Left ventricle myocardium inferior (tissue), 1 donor: ENCODE measurements at places on chromosomes 12 and 14. TPM values are rescaled to one million over a fixed set of nuclear protein-coding genes. Genes with fewer than 3 reads are reported as not detected.

The TTC7B gene
- total RNA-seq: 55.5 TPM

The DERA gene
- total RNA-seq: 20.2 TPM

The DNAJC22 gene
- total RNA-seq: 0.08 TPM

The PLEKHD1 gene
- total RNA-seq: 0.14 TPM

The PZP gene
- total RNA-seq: 0.36 TPM

GRCh38 chr14:23478109-23478759, 8.7 kb downstream of the NGDN start:
- DNase-seq: peak; percentile 26

GRCh38 chr12:115895247-115895646, 382.2 kb downstream of the MED13L start:
- DNase-seq: no peak

- DNase-seq: no peak
These were observed 35.5 kb downstream of the PDZRN4 start for GRCh38 chr12:41223600-41223999.

GRCh38 chr12:12032851-12033797, 37.6 kb upstream of the BCL2L14 start:
- peak; percentile 72 for DNase-seq

DNA sequence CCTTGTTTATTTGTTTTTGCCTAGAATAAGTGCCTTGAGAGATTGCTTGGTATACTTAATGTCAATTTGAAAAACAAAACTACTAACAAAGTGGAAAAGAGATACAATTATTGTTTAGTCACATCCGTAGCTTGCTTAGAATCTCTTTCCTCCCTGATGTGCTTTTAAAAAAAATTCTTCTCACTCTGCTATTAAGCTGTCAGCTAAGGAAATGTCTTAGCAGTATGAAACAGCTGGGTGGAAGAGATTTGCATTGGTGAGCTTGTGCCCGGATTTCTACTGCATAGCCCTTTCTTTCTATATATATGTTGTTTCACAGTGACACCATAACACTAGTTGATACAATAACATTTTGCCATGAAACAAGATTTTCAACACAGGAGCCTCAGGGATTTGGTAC, 229.4 kb upstream of the RGS6 start:
- DNase-seq: no peak

DNA sequence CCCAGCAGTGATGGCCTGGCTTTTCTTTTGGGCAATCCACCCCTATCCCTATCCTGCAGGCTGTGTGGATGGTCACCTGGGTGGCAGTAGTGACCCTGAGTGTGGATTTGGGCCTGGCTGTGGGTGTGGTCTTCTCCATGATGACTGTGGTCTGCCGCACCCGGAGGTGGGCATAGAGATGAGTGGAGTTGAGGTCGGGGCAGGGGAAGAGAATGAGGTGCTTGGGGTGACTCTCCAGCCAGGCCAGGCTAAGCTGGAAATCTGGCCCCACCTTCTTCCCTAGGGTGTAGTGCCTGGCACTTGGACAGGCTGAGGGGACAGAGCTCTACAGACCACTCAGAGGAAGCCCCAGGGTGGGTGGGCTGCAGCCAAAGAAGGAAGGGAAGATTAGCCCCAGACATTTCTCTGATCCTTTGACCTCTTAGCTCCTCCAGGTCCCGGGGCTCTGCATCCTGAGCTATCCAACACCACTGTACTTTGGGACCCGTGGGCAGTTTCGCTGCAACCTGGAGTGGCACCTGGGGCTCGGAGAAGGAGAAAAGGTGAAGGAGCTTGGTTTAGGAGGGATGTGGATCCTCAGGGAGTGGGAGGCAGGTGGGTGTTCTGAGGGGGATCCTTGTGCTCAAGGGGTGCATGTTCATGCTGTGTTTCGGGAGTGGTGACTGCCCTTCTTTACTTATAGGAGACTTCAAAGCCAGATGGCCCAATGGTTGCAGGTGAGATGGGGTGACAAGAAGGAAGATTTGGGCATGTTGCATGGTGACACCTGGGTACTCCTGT, 8.4 kb downstream of the B4GALNT1 start:
- no peak for DNase-seq

DNA sequence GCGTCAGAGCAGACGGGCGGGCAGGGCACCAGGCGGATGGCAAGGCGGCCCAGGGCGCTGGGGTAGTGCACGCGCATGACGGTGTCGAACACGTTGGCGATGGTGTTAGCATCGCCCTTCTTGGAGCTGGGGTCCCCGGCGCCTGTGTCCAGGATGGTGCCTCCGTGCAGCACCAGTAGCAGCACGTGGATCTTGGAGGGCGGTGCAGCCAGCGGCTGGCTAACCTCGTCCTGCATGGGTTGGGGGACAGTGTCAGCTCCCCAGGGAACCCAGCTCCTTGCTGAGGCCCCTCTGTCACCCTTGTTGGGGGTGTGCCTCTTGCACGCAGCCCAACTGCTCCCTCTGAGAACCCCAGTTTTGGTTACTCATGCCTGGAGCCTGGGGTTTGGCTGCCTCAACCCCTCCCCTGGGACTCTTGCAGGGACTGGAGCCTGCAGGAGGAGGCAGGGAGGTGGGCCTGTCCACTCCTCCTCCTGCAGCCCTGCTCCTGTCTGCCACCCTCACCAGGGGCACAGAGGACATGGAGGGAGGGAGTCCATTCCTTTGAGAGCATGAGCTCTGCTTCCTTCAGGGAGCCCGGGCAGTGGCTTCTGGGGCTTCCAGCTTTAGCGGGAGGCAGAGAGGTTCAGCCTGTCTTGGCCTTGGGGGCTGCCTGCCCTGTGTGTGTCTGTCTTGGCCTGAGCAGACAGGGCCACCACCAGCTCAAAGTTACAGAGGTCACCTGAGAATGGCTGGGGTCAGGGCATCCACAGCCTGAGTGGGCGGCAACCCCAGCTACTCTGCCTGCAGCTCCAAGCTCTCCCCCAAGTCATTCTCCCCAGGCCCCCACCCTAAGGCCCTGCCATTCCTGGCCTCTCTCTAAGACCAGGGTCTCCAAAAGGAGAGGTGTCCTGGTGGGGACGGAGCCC, 17.1 kb downstream of the ARL6IP4 start:
- no peak for DNase-seq

DNA sequence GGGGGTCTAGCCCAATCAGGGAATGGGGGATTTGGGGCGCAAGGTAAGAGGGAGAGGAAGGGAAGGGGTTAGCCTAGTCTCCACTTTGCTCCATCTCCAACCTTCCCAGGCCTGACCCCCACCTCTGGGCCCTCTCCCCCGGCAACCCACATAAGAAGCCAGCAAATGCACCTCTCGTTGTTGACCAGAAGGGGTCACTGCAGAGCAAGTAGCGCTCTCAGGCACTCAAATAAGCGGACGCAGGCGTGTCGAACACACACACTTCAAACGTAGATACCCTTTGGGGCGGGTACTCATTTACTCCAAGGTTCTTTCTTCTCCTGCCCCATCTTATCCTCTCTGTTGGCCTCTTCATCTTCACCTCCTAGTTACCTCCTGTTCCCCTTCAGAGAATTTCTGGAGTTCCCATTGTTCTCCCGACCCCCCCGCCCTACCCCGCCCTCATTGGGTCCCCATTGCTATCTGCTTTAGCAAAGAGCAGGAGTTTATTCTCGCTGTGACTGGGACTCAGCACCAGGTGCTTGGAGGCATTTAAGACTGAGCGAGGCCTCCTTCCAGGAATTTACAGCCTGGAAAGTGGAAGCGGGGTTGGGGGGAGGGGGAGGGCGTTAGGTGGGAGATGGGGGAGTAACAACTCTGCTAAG, 1.5 kb upstream of the SRRM4 start:
- DNase-seq: no peak

DNA sequence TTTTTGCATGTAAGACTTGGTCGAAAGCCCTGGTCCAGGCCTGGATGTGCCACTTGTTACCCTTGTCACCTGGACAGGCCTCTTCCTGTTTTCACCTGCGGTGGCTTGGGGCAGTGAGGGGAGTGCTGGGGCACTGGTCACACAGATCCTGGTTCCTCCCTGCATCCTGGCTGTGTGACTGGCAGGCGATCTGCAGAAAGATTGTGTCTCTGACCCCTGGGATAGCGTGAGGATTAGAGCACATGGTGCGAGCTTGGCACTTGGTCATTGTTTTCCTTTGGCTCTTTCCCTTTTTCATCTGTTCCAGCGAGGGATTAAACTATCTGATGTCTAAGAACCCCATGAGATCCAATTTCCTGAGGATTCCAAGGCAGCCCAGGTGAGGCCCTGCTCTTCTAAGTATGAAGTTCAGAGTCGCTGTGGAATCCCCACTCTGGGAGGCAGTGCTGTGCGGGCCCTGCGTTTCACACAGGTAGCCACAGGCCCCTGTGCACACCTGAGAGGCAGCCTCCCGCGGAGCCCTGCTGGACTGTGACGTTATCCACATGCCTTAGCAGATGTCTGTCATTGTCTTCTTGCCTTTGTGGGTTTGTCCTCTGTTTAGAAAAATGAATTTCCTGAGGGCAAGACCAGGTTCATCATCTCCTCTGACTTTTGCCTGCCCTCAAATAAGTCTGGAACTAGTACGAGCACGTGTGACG, 288.4 kb downstream of the CACNA1C start:
- DNase-seq: no peak

DNA sequence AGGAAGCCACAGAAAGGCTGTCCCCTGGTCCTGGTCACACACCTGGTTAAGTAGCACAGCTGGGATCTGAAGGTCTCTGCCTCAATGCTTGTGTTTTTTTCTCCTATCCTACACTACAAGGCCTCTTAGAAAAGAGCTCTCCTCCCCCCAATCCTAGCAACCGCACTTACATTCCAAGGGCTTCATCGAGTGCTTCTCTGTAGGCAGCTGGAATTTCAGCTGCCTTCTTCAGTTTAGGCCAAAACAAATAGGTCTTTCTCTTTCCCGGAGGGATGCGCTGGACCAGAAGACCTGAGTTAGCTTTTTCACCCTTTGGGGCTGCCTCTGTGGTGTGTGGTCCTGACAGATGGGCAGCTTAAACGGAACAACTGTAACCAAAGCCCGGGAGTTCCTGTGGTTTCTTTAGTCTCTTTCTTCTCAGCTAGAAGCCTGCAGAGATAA, 109.7 kb downstream of the GPATCH2L start:
- DNase-seq: no peak

DNA sequence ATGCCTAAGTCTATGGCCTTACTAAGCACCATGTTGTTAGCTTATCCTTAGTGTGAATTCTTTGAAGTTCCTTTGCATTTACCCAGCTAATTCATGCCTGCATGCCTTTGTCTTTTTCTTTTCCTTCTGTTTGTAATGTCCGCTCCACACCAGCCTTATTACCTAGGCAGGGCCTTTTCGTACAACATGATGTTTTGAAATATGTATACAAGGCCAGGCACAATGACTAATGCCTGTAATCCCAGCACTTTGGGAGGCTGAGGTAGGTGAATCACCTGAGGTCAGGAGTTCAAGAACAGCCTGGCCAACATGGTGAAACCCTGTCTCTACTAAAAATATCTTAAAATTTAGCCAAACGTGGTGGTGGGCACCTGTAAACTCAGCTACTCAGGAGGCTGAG, 1636.5 kb upstream of the SEL1L start:
- no peak for DNase-seq

- no peak for DNase-seq
These were observed 451.8 kb downstream of the ATP23 start for GRCh38 chr12:58393152-58393551.

DNA sequence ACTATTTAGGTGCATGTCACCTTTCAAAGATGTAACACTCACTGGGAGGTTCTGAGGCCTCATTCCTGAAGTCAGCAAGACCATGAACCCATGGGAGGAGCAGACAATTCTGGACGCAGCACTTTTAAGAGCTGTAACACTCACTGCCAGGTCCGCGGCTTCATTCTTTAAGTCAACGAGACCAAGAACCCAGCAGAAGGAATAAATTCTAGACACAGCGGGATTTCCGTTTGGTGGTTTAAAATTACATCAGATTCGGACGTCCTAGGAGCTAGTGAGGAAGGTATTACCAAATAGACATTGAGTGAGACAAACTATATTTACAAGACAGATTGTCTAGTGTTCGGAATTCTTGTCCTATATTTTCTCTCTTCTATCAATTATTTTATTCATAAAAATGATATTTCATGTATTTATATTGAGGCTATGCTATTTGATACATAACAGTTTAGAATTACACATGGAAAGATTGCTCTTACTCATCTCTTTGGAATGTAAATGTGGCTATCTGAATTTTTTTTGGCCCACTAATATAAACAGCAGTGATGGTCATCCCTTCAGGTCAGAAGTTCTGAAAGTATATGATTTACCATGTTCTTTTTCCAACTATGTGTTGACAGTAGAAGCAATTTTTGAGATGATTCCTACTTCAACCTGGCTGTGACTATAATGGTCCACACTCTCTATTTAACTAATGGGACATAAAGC, 1973.0 kb upstream of the FLRT2 start:
- no peak for DNase-seq

DNA sequence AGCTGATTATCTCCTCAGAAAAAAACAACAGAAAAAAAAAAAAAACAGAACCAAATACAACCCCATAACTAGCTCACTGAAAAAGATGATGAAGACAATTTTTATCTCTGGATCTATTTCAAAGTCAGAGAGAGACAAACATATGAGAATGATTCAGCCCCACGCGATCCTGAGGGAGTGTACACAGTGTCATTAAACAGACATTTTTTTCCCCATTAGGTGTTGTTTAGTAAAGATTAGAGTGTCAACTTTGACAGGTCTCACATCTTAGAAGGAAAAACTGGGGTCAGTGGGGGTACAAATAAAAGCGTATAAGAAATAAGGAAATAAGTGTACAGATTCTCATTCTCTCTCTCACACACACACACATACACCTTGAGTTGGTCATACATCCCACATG, 635.4 kb downstream of the NRXN3 start:
- no peak for DNase-seq

DNA sequence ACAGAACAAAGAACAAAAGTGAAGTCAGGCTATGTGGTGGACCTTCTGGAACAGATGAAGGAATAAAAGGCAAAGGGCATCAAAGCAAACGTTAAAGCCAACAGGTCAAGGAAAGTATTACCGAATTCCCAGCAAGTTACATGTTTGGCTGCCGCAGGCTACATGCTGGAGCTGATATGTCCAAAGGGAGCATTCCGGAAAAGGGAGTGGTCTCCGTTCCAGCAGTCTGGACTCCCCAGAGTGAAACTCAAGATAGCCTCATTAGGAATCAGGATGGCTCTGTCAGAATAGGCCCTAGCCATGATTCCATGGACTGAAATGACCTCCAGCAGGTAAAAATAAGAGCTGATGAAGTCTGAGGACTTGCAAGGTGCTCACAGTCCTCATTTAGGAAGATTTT, 379.8 kb upstream of the PRICKLE1 start:
- peak; percentile 32 for DNase-seq

GRCh38 chr12:114685869-114686268, 1.9 kb upstream of the TBX3 start:
- no peak for DNase-seq
